ENCODE measurements at places on chromosomes 12 and 14.

DNA sequence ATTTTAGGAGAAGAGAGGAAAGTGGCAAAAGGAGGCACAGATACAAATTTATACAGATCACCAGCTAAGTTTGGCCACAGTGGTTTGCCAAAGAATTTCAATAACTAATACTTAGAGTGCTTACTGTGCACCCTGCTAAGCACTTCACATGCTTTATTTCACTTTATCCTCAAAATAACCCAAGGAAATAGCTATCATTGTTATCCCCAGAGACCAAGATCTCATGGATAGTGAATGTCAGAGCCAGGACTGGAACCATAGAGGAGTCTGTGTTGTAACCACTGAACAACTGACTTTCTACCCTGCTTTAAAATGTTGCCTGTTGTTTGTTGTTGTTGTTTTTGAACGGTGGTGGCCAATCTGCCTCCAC lies 1.3 kb upstream of the TCP11L2 start:
- no peak for DNase-seq

GRCh38 chr12:49287876-49288275 lies 7.1 kb upstream of the PRPH start:
- DNase-seq, result no peak

GRCh38 chr12:80222261-80222660 lies 122.9 kb downstream of the OTOGL start:
- no peak for DNase-seq

GRCh38 chr12:32847287-32847686 lies 49.3 kb downstream of the PKP2 start:
- no peak for DNase-seq

GRCh38 chr12:19964549-19964948 lies 403.8 kb upstream of the PDE3A start:
- DNase-seq, result no peak

Measured in stimulated activated CD4-positive, alpha-beta T cell treated with anti-CD3 and anti-CD28 coated beads, Interleukin-1b, Interleukin-23, amount 100 ng/mL, for 1 hour (primary cell).